Activated CD8-positive, alpha-beta memory T cell treated with anti-CD3 and anti-CD28 coated beads for 1 hour (primary cell): ENCODE measurements at places on chromosomes 1 and 21.

- no peak for DNase-seq
These were observed 92.8 kb downstream of the ITPKB start for GRCh38 chr1:226646026-226646869.

DNA sequence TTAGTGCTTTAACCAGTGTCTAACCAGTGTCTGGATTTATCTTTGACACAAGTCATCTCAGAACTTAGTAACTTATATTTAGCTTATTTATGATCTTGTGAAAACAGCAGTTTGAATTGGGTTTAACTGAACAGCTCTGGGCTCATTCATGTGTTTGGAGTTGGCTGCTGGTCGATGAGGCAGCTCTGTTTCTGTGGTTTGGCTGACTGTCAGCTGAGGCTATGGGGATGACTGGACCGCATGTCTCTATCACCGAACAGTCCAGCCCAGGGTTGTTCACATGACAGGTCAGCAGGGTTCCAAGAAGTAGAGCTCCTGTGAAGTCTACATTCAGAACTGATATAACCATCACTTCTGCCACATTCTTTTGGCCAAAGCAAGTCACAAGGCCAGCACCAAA is 29.1 kb upstream of the C21orf91 start:
- DNase-seq, result no peak

- DNase-seq, result no peak
These were observed 50.1 kb downstream of the ABCA4 start for GRCh38 chr1:94070865-94071264.

DNA sequence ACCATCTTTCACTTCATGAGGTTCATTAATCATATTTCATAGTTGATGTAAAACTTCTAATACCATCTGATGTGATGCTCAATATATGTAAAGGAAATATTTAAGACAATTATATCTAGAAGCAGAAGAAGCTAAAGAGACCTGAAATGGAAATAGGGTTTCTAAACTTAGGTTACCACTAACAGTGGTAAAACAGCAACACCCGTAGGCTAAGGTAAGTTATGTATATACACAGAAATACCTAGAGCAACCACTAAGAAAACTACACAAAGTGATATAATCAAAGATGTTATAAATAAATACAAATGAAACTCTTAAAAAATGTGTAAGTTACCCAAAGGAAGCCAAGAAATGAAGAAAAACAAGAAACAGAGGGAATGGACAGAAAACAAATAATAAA is 61.1 kb upstream of the TNFSF4 start:
- DNase-seq, result no peak

DNA sequence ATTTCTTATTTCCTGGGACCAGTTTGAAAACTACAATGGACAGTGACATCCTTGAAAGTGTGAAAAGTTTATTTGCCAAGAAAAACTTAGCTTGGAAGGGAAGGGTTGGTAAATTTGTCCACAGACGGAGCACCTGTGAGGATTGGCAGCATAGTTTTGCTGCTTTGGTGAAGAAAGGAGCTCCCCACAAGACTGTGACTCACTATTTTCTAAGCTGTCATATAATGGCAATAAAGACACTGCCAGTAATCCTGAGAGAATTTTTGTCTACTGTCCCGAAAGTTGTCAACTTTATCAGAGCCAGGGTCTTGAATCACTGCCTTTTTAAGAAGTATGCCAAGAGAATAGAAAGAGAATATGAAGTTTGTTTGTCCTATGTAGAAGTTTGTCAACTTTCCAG is 230.8 kb downstream of the NEGR1 start:
- no peak for DNase-seq

GRCh38 chr1:50735443-50735842 is 224.6 kb downstream of the FAF1 start:
- DNase-seq, result no peak

DNA sequence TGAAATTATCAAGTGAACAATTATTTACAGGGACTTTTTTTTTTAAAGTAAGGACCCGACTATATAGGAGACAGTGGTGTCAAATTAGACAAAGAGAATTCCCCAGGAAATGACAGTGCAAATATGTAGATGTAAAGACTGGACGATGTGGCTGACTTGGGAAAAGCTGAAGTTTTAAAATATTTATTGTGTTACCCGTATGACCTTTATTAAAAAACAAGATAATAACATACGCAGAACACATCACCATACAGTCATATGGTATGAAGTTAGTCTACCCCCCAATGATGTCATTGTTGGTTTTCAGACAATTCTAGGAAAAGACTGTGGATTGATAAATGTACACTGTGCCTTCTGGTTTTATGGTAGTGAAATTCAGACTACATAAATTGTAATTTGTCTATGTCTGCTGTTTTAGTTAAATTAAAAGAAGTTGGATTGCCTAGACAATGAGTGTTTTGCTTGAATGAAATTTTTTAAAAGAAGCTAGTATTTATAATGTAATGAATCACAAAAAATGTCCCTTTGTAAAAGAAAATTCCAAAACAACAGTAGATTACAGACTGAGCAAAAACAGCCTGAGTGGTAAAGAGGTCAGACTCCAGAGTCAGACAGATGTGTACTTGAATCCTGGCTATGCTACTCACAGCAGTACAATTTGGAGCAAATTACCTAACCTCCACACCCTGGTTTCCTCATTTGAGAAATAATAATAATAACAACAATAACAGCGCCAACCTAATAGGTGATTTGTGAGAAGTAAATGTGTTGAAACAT is 15.5 kb upstream of the PDC start:
- no peak for DNase-seq

DNA sequence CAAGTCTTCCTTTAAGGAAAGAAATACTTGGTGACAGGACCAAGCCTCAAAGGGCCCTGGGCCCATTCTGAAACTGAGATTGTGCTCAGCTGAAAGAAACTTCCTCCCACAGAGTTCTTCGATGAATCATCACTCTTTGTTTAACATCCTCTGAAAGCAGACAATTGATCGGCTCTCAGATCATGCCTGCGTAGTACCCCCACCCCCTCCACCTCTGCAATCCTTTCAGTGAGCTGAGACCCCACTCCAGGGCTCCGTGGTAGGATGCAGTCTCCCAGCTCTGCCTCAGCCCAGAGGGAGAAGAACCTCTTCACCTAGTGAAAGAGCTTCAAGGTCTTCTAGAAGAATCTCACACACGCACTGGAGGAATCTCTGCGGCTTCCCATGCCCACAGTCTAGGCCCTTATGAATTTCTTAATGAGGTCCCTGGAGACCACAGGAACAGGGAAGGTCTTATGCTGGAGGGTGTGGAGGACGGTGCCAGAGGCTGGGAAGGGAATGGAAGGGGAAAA is 104.9 kb upstream of the SOD1 start:
- no peak for DNase-seq

DNA sequence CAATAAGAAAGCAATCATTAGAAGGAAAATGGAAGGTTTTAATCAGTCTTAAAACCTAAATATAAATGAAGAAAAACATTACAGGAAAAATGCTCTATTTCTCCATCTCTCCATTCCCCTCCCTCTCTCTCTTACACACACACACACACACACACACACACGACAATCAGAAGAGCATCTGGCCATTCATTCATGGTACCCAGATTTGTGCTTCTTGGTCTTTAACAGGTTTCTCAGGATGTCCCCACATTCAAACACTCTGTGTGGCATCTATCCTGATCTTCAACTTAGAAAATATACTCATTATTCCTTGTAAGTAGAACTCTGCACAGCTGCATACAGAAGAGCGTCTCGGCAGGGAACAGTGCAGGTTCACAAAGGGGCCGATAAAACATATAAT is 779 bp downstream of the LRRC40 start:
- no peak for DNase-seq

DNA sequence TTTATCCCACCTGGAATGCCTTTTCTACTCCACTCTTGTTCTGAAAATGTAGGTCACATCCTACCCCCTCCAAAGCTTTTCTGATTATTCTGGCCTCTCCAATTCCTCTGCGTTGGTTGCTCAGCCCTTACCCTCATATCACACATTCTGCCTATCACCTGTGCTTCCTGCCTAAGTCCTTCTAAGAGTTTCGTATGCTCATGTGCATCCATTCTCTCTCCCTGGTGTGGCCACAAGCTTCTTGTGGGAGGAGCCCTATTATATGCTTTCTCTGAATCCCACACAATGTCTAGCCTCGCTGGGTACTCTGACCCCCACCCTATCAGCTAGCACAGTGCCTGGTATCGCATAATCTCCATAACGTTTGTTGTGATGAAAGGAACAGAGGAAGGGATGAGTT is 54.2 kb downstream of the CD58 start:
- no peak for DNase-seq
